ENCODE measurements at places on chromosomes 2 and 18.

GRCh38 chr2:197573608-197574007, 57.7 kb downstream of the MOB4 start:
- DNase-seq = no peak

DNA sequence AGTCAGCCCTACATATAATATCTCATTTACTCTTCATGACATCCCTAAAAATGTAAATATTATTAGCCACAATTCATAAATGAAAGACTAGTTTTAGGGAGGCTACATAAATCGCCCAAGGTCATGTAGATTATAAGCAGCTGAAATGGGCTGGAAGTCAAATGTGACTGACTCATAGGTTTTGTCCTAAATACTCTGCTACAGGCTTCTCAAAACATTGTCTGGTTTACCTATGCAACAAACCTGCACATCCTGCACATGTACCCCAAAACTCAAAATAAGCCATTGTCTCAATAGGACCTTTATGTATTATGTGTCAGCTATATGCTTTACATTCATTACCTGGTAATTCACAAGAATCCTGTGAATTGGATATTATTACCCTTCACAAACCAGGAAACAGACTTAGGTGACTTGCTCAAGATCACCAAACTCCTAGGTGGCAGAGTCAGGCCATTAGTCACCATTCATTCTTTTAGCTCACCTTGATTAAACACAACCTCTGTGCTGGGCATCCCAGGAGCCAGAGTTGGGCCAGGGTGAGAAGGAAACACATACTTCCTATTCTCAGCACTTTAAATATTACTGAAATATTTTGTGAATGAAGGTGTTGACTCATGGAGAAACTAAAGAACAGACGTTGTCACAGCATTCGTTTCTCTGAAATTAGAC, 69.4 kb upstream of the CPO start:
- no peak for DNase-seq

GRCh38 chr18:8659609-8660242, 45.6 kb upstream of the MTCL1 start:
- DNase-seq = no peak

DNA sequence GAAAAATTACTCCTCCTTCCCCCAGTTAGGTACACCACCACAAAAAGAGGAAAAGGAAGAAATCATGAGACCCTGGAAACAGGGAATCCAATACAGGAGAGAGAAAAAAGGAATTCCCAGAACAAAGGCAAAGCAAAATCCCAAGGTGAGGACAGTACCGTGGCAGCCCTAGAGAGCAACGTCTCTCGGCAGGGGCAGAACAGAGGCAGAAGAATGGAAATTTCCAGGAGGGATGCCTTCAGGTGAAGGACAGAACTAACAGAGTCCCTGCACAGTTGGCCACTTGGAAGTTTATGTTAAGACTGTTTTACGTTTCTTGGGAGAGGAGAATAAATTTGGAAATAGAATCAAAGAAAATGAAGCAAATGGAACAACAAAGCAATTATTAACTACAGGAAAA, 27.7 kb downstream of the GRB14 start:
- DNase-seq = no peak

DNA sequence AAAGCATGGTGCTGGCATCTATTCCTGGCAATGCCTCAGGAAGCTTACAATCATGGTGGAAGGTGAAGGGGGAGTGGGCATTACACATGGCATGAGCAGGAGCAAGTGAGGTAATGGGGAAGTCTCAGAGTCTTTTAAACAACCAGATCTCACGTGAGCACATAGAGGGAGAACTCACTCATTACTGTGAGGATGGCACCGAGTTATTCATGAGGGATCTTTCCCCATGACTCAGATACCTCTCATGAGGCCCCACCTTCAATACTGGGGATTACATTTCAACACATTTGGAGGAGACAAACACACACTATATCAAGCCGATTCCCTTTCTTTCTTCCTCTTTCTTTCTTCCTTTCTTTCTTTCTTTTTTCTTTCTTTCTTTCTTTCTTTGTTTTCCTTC, 47.9 kb upstream of the FANCL start:
- DNase-seq = no peak

DNA sequence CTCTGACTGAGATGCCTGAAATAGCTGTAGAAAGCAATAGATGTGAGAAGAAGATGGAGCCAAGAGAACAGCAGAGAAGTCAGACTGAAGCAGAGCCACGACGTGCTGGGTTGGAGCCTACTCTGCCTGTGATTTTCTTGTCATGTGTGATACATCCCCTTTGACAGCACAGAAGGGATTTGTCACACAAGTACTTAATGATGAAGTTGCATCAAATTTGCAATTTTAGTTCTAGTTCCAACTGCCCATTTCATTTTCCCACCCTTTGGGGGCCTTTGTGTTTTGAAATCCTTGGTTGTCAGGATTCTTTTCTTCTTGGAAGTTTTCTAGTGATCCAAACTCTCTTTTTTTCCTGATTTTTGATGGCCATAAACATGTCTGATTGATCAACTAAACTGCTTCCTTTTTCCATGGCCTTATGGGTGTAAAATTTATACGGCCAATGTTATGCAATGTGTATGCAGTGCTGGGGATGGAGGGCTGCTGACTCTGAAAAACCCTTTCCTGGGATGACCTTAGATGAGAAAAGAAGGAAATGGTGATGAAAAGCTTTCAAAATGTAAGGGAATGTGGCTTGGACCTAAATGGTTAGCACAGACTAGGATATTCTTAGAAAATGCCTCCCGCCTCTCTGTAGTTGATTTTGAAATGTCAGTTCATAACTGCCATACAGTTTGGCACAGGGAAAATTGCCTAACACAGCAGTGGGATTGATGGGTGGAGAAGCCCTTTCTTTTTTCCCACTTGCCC, 9.6 kb upstream of the B3GNT2 start:
- DNase-seq = no peak

GRCh38 chr18:52394602-52395001, 54.6 kb downstream of the DCC start:
- no peak for DNase-seq

- no peak for DNase-seq
These were observed 683 bp upstream of the TBC1D8 start for GRCh38 chr2:101151859-101152271.

GRCh38 chr2:218970894-218971293, 11.4 kb downstream of the CDK5R2 start:
- no peak for DNase-seq

GRCh38 chr2:85547859-85548607, 9.1 kb downstream of the MAT2A start:
- no peak for DNase-seq

DNA sequence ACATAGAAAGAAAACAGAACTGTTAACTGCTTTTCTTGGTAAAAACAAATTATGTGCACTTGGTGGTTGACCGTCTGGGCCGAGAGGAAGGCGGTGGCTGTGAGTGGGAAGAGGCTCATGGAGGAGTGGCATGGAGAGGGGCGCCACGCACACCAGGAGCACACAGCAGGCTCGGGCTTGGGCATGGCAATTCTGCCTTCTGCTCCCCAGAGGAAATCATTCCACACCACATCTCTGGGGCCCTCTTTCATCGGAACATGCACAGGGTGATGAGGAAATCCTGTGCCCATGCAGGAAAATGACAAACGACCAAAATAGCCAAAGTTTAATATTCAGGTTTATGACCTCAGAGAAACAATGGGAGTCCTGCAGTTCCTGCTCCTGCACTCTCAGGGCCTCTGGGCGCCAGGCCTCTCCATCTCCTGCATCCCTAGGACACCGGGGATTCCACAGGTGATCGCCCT, 26.4 kb downstream of the WDFY1 start:
- no peak for DNase-seq

DNA sequence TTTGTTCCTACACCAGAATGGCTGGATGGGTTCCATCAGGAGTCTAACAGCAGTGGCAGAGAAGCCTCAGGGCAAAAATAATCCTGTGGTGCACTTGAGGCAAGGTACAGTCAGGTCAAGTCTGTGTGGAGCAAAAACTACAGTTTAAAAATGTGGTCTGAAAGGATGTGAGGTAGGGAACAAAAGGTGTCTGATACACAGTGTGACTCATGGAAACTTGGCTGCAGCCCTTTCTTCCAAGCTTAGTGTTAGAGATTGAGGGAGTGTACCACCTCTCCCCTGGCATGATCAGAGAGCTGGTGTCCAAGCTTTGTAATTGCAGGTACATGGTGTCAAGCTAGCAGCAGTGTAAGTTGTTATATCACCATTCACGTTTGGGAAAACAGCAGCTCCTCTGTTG, 8.9 kb downstream of the ANKAR start:
- no peak for DNase-seq

DNA sequence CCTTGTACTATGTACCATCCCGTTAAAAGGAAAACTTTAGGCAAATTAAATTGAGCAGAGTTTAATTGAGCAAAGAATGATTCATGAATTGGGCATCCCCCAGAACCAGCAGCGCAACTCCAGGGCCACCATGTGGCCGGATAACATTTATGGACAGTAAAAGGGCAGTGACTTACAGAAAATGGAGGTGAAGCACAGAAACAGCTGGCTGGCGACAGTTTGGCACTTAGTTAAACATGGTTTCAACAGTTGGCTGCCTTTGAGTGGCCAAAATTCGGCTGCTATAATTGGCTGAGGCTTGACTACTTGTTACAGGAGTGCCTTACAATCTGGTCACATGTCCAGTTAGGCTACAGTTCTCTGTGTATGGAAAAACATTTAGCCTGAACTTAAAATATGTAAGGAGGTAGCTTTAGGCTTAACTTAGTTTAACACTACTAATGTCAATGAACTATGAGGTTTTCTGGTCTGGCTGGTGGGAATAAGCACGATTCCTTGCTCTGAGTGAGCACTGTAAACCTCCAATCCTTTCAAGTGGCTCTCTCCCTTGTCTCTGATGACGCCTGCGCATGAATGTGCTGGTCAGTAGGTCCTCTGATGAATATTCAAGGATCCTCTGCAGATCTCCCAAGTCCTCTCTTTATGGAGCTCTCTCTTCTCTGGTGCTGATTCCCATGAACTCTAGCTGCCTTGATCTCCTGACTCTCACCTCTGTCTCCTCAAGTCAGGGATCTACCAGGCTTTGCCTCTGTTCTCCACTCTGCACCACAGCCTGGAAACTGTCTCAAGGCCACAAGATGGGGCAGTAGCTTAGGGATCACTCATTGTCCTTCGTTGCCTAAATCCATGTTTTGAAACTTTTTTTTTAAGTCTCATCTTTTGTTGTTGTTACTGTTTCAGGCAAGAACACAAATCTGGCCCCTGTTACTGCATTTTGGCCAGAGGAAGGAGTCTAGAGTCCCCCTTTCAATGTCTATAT, 24.4 kb upstream of the RAB31 start:
- peak; percentile 86 for DNase-seq

GRCh38 chr2:120715941-120716340, 19.7 kb upstream of the GLI2 start:
- no peak for DNase-seq

DNA sequence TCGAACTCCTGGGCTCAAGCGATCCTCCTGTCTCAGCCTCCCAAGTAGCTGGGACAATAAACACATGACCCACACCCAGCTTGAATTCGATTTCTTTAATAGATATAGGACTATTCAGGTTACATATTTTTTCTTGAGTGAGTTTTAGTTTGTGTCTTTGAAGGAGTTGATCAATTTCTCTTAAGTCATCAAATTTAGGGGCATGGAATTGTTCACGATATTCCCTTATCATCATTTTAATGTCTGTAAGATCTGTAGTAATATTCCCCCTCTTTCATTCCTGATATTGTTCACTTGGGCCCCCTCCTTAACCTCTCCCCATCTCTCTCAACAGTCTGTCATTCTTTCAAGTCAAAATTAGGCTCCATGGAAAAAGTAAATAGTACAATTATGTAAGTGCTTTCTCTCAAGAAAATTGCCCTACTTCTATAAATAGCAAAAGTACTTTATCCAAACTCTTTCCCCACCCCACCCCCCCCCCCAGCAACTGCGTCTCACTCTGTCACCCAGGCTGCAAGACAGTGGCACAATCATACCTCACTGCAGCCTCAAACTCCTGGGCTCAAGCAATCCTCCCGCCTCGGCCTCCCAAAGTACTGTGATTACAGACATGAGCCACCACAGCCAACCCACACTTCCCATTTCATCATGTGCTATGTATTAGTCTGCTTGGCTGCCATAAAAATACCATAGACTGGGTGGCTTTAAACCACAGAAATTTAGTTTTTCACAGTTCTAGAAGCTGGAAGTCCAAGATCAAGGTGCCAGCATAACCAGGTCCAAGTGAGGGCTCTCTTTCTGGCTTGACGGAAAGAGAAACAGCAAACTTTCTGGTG, 20.1 kb downstream of the WDR33 start:
- no peak for DNase-seq

GRCh38 chr2:63643486-63643885, 54.7 kb downstream of the MDH1 start:
- no peak for DNase-seq

- no peak for DNase-seq
These were observed 12.7 kb upstream of the SMARCAL1 start for GRCh38 chr2:216399621-216400020.

DNA sequence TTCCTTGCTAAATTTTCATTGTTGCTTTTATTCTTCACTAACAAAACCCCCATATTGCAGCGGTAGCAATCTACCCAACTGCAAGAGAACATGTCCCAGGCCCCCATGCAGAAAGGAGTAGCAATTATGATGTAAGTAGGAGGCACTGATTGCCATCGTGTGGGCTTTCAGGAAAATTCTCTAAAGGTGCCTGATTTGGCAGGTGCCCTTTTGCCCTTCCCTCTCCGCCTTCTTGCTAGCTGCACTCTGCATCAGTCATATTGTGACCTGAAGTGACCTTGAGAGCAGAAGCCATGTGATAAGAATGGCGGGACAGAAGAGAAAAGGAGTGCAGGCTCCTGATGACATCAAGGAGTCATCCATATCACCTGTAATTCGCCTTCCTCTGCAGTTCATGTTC, 112.1 kb downstream of the NCKAP5 start:
- no peak for DNase-seq

DNA sequence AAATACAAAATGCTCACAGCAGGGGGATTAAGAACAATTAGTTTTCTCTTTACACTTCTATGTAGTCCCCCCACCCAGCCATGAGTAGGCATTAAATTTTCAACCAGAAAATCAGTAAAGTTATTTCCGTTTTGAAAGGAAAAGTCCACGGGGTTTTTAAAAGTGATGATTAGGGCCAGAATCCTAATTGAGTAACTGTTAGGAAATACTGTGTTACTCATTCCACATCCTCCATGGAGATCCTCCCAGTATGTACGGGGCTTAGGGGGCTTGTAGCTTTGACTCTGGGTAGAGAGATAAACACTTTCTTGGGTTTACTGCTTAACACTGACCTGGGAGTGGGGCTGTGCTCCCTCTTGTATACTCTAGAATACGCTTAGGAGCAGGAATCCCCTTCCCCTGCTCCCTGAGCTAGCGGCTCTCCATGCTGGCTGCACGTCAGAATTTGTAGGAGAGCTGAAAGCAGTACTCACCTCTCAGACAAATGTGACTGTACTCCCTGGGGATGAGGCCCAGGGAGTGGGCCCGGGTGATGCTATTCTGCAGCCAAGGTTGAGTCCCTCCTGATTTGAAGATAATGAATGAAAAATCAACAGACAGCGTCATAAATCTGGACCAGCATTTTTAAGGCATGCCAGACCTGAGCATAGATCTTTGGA, 100.5 kb downstream of the SLC4A3 start:
- DNase-seq = peak; percentile 84
